ENCODE measurements at places on chromosomes 1 and 21.

DNA sequence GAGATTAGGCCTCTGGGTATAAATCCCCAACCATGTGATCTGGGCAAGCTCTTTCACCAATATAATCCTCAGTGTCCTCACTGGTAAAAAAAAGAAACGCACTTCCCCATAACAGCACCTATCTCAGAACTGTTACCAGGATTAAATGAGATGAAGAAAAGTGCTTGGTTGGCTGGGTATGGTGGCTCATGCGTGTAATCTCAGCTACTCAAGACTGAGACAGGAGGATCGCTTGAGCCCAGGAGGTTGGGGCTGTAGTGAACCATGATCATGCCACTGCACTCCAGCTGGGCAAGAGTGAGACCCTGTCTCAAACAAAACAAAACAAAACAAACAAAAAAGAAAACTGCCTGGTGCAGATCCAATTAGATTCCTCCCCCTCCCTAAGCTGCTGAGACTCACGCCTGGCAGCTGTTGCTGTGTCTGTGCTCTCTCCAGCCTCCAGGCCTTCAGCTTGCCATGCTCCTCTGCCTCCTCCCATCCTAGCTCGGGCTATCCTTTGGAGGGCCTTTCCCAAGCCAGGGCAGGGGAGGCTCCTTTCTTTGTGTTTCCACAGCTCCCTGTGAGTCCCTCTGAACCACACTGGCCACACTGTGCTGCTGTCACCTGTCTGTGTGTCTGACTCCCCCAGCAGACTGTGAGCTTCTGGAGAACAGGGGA lies 19.0 kb downstream of the CYB5RL start:
- no peak for DNase-seq

DNA sequence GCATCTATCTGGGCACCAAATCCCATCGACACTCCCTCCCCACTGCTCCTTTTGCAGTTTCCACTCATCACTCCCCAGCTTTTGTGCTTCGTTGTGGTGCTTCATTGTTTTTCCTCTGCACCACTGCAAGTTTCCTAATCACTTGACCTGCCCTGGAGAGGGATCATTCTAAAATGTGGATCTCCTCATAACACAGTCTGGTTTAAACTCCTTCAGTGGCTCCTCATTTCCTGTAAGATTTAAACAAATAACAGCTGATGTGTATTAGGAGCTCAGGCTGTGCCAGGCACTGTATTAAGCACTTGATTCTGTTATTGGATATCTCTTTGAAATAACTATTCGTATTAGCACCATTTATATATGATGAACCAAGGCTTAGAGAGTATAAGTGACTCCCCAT lies 51.3 kb downstream of the MAP10 start:
- no peak for DNase-seq

GRCh38 chr1:1543706-1544099 lies 3.3 kb upstream of the TMEM240 start:
- no peak for DNase-seq

GRCh38 chr1:178310685-178311105 lies 186.1 kb downstream of the CLEC20A start:
- peak; percentile 83 for DNase-seq

DNA sequence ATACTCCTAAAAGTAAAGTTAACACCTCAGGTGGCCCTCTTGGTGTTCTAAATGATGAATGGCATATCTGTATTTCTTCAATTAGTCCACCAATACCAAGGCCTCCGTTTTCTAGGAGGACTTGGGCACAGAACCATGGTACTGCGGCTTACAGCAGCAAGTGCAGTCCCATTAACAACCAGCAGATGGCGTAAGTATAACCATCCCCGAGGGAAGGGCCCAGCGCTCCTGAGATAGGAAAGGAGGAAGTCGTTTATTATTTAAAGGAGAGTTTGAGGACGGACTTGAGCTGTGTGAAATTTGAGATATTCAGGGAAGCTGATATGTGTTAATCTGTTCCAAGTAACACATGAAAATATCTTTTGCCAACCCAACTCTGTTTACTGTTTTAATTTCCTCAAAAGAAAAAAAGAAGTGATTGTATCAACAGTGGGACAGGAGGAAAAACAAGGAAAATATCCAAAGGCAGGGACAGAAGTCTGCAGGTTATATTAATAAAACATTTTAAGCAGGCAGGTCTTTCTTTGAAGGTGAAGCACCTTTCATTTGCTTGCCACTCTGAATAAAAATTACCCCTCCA lies 37.7 kb upstream of the KCNJ15 start:
- DNase-seq = peak; percentile 49

DNA sequence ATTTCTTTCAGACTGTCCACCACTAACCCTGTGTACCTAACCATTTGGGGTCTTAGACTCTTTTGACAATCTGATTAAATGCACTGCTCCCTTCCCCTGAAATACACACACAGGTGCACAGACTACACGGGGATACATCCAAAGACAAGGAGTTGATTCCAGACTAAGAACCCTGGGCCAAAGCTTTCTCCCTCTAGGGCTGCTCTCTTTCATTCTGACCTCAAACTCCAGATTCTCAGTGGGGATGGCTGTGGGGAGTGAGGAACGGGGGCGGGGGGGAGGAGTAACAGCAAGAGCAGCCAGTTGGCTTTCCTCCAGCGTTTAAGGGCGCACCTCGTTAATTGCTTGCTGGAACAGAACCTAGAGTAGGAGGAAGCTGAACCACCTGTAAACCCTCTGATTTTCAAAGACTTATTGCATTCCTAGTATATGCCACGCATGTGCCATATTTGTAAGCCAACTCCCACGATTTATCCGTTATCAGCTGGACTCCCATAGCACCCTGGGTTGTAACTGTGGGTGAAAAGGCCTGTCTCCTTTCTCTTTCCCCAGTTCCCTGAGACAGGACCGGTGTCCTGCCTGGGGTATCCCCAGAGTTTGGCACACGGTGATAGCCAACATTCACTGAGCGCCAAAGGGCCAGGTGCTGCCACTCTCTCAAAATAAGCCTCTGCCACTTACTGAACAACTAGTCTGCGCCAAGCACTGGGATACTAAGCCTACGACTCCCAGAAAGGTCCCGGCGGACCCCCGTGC lies 920 bp downstream of the MTHFR start:
- no peak for DNase-seq

DNA sequence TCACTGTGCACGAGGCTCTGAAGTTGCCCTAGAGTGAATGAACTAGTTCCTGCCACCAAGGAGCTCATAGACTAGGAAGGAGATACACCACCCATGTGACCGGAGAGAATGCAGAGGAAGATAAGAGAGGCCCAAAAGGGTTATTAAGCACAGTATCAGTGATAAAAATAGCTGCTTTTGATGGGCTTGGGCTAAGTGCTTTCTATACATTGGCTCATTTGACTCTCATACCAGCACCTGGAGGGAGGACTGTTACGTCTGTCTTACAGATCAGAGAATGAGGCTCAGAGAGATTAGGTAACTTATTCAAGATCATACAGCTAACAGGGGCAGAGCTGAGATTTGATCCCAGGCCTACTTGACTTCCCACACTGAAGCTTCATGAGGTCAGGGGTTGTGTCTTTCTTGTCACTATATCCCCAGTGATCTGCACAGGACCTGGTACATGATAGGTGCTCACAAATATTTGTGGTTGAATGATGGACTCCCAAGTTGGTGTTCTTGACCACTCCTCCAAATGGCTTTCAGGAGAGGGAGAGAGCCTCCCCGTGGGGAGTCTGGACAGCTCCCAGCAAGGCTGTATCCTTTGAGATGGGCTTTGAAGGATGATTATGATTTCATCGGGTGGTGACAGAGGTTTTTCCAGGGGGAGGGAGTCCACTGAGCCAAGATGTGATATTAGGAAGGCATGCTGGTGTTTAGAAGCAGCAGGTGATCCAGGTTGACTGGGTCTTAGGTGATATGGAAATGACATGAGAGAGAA lies 14.4 kb downstream of the PPFIA4 start:
- DNase-seq = no peak

- DNase-seq = no peak
Measured at GRCh38 chr1:5651027-5651410, 341.2 kb downstream of the NPHP4 start.

GRCh38 chr1:235601104-235601503 lies 48.5 kb downstream of the GNG4 start:
- DNase-seq = no peak

DNA sequence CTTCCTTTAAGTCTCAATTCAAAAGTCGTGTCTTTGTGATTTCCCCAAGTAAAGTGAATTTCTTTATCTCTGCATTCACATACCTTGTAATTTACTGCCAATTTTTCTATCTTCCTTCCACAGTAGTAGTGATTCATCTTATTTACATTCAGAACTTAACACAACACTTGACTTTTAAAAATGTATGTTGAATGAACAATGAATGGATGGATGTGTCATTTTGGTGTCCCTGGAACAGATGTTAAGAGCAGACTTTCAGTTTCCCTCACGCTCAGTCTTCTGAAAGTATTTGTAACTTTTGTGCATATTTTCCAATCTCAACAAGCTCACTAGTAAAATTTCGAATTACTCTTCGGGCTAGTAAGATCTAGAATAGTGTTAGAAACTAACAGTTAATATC lies 352.0 kb downstream of the HHIPL2 start:
- DNase-seq = no peak

DNA sequence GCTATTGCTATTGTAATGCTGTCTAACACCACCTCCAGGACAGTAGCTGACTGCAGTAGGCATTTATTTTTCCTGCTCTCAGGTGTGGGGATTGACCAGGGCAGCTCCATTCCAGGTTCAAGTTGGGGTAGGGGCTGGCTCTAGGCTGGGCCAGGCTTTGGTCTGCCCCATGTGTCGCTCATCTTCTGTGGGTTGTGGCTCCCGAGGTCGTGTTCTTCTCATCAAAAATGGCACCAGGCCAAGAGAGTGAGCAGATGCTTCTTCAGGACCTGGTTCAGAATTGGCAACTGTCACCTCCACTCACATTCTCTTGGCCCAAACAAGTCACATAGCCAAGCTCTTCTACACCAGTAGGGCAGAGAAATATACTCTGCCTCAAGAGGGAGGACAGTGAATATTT lies 133.7 kb downstream of the PTPRU start:
- no peak for DNase-seq

DNA sequence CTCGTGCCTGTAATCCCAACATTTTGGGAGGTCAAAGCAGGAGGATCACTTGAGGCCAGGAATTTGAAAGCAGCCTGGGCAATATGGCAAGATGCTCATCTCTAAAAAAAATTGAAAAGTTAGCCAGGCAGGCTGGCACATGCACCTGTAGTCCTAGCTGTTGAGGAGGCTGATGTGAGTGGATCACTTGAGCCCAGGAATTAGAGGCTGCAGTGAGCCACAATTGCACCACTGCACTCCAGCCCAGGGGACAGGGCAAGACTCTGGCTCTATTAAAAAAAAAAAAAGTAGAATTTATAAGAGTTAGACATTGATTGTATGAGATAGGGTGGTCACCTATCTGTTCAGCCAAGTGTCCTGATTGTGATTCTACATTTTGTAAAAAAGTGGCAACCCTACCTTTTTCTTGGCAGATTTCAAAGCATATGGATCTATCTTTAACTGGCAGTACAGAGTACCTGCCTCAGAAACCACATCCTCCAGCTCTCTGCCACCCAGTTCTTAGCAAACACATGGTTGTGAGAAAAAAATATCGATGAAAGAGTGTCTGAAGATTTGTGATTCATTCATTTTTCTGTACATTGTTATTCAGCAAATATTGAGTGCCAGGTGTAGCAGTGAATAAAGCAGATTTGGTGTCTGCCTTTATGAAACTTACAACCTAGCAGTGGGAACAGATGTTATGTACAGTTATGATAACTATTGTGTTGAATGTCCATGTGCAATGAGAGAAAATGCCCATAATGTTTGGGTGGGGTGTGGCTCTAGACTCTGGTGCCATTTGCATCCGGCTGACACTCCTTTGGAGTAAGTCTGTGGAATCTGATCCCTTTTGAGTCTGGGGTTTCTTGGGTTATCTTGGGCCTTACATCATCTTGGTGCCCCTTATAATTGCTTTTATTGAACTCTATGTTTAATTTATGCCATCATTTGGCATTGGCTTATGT lies 82.5 kb downstream of the ST3GAL3 start:
- no peak for DNase-seq

DNA sequence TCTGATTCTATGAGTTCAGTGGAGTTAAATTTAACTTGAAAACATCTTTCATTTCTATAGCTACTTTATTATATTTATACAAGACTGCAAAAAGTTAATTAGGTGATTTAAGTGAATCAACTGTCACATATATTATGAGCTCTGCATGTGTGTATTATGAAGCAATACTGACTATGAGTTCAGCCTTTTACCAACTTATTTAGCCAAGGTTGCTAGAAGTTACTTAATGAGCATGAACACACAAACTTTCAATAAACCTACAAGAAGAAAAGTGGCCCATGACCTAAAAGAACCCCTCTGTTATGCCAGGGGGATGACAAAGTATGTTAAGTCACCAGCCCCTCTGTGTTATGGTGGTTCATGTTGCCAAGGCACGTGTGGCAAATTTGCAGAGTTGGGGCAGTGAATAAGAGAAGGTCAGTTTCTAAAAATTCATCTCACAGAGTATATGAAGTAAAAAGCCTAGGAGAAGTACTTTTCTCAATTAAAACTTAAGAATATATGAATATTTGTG lies 86.7 kb upstream of the LYPLAL1 start:
- DNase-seq = no peak

DNA sequence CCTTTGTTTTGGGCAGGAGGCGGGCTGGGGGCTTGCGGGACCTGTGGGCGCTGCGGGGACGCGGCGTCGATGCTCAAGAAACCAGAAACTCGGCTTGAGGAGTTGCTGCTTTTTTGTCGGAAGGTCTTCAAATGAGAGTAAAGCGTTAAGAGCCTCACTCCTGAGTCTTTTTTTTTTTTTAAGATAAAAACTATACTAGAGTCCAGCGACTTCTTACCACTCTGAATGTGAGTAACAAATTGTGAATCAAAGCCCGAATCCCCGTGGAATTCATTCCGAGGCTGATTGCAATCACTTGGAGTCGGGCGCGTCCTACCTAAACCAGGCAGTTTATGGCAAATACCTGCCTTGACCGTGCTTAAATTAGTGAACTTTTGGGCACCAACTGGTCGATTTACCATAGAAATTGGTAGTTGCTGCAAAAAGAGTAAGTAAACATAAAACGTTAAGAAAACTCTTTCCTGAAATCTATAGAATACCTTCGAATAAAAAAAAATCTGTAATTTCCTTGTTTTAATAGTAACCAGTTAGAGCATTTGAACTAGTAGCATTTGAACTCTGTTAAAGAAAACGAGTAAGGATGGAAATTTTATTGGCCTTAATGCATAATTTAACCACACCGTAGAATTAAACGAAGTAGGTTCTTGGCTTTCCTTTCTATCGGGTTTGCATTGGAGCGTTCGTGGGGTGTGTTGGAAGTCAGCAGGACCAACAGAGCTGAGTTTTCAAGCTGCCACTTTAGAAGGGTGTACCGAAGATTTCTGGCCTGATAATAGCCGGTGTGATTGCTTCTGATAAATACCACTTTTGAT lies 769 bp downstream of the GPSM2 start:
- peak; percentile 15 for DNase-seq

- peak; percentile 37 for DNase-seq
Measured at GRCh38 chr1:181587870-181588438, 104.6 kb downstream of the CACNA1E start.

GRCh38 chr1:227728892-227729143 lies 6.3 kb downstream of the JMJD4 start:
- DNase-seq = no peak

DNA sequence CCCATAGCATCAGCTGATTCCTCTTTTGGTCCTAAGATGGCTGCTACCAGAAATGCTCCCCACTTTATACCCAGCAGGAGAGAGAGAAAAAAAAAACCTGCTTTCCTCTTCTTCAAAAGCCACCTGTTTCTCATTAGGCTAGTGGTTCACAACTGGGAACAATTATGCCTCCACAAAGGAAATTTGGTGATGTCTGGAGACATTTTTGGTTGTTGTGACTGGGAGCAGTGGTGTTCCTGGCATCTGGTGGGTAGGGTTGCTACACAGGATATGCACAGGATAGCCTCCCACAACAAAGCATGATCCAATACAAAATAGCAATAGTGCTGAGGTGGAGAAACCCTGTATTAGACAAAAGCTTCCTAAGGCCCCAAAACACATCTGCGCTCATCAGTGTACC lies 38.5 kb upstream of the SGIP1 start:
- DNase-seq = no peak

Measured in COLO829 (cell line).